ENCODE measurements at places on chromosomes 13 and 19.

DNA sequence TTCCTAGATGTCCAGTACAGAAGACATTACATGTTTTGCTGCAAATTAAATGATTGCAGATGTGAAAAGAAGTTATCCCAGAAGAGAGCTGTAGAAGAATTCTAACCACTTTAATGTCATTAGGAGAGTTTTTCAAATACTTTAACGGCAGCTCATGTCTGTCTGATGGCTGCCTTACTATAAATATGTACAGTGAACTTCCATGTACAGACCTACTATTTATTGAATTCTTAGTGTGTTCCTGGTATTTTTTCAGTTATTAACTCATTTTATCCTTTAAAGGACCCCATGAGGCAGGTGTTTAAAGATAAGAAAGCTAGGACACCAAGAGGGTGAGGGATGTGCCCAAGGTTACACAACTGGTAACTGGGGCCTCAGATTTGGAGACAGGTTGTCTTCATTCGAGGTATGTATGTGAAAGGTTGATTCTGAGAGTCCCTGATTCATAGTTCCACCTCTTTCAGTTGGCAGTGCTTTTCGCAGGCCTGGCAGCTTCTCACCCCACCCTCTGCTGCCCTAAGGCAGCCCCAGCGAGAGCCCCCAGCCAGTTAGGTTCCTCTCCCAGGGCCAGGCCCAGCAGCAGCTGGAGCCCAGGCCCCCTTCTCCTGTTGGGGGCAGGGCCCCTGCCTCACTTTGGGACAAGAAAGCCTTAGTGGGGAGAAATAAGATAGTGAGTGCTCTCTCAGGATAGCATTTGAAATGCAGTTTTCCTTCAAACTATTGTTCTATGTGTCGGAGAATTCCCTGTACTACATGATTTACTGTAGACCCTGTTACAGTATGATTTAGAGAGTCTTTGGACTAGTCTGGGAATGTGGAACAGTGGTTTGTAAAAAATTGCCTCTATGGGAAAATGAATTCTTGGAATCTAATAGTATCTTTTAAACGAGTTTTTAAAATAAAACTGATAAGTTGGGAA is 67.7 kb upstream of the TEX29 start:
- DNase-seq = no peak

GRCh38 chr19:32811151-32811550 is 58.4 kb downstream of the SLC7A9 start:
- DNase-seq = no peak

DNA sequence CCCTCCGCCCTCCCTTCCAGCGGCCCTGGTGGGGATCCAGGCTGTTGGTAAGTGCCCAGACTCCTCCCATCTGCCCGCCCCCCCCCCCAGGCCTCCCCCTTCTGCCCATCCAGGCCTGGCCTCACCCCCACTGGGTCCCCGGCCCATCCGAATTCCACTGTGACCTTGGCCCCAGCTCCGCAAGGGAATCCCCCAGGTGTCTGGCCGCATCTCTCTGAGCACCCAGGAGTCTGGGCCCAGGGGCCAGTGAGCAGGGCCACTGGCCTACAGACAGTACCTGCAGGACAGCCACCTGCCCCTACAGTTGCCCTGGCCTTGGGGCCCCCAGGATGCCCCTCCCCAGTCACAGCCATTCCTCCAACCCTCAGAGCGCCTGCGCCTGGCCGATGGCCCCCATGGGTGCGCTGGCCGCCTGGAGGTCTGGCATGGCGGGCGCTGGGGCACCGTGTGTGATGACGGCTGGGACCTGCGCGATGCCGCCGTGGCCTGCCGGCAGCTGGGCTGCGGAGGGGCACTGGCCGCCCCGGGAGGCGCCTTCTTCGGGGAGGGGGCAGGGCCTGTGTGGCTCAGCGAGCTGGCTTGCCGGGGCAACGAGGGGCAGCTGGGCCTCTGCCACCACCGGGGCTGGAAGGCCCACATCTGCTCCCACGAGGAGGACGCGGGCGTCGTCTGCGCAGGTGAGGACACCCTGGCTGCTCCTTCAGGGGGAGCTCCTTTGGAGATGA is 912 bp downstream of the SSC5D start:
- DNase-seq = no peak

DNA sequence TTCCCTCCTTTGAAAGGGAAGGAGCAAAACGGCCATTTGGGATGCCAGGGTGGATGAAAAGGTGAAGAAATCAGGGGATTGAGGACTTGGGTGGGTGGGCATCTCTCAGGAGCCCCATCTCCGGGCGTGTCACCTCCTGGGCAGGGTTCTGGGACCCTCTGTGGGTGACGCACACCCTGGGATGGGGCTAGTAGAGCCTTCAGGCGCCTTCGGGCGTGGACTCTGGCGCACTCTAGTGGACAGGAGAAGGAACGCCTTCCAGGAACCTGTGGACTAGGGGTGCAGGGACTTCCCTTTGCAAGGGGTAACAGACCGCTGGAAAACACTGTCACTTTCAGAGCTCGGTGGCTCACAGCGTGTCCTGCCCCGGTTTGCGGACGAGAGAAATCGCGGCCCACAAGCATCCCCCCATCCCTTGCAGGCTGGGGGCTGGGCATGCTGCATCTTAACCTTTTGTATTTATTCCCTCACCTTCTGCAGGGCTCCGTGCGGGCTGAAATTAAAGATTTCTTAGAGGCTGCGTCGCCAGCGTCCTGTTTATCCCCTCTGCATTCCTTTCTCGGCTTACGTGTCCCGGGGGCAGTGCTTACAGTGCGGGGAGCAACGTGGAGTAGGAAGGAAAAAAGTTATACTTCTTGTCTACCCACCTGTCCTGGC is 15.2 kb upstream of the S1PR4 start:
- DNase-seq = no peak

DNA sequence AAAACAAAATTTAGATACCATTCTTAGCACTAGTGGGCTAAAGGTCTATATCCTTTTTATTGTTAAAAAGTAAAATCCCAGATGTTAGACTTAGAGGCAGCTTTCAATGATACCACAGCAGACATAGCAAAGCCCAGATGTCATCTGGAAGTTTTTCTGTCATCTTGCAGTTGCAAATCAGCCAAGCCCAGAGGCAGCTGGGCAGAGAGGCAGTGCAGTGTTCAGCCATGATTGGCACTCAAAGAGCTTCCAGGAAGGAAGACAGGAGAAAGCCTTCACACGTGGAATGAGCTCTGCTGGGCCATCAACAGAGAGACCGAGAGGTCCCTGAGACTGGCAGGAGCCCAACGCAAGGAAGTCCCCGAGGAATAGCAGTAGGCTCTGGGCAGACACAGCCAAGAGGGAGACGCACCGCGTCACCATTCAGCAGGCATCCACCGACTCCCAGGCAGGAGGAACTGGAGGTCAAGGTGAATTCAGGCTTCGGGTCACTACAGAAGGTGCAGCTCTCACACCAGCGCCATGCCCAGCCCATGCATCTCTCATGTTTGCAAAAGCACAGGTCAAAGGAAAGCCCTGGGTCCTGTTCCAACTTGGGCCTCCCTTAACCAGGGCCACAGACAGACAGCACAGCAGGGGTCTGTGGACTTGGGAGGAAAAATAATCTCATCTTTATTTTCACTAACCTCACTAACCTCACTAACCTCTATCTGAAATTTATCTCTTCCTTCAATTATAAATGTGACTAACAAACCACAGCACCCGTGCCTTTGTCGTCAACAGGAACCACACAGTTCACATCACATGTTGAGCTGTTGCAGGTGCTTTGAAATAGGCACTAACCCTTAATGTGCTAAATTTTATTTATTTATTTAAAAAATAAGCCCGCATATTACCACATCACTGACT is 54.9 kb downstream of the TUBGCP3 start:
- no peak for DNase-seq

All from AG09319 (cell line).